Sigmoid colon (tissue), 7 donors: ENCODE measurements at places on chromosomes 1 and 21. TPM values are rescaled to one million over a fixed set of nuclear protein-coding genes. Genes with fewer than 3 reads are reported as not detected.

Gene KCNJ6
- total RNA-seq = not detected

Gene NDUFS2
- 79.6 TPM for total RNA-seq

Gene S100A3
- total RNA-seq = 4.3 TPM

Gene TPTE
- not detected for total RNA-seq

Gene ABCA4
- 0.14 TPM for total RNA-seq

Gene CD1B
- total RNA-seq = not detected

Gene RHEX
- total RNA-seq = not detected

Gene BMP8B
- 2.1 TPM for total RNA-seq

Gene DEPDC1
- total RNA-seq = 0.28 TPM

Gene CAMK1G
- total RNA-seq = 0.16 TPM

Gene ATAD3C
- total RNA-seq = 0.16 TPM

Gene FCN3
- total RNA-seq = 2.5 TPM
